ENCODE measurements at places on chromosomes 7 and 10.

DNA sequence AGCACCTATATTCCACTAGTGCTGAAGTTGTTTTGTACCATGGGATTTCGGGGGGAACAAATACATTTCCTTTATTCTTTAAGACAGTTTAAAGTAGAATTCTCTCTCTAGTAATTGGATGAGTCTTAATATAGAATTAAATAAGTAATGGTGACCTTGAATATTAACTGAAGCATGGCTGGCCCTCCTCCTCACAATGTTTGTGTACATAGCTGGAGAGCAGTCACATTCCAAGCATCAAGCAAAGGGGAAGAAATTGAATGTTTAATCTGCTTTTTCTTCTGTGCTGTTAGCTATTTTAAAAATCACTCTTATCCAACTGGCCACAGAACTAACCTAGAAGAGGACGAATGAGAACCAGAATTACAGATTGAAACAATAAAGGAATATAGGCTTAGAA is 906.9 kb downstream of the CCSER2 start:
- DNase-seq = no peak

DNA sequence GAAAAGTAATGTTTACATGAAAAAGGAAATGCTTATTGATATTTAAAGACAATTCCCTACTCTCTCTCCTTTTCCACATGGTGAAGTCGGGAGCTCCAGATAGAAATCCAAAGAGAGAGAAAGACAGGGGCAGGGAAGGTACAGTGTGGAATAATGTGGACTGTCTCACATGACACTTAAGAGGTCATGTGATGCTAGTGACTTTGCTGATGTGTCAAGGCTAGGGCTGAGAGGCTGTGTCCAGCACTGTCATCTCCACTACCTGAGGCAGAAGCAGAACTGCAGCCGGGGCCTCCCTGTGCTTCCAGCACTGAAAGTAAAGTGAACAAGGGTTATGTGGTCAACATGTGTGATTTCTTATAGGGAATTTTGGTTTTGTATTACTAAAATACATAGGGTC is 26.0 kb downstream of the NRG3 start:
- no peak for DNase-seq

DNA sequence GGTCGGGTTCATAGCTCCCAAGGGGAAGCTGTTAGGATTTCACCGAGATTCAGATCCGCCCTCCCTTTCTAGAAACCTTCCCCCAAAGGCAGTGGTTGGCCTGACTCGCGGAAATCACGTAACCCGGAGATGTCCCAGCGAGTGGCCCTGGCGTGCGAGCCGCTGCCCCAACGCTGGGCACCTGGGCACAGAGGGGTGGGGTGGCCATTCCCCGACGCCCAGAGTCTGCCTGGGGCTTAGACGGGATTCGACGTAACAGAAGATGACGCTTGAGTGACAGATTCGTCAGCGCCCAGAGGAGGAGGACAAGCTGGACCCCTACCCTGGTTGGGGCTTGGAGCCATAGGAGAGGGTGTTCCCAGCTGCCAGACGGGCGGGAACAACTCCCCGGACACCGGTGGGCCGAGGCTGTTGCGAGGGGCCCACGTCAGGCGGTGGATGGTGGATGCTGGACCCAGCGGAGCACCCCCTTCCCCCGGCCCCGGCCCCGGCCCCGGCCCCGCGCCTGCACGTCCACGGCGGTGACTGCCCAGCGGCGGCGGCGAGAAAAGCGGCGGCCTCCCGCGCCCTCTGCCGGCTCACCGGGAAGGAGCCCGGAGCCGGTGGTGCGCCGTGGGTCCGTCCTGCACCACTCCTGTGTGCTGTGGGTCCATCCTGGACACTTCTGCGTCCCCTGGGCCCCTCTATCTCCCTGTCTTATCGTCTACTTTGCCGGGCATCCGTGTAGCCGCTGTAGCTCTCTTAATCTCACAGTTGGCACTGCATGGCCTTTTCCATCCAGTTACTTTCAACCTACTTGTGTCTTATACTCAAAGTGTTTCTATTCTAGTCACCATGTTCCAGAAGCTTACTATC is 35.4 kb upstream of the KNDC1 start:
- peak; percentile 72 for DNase-seq

GRCh38 chr7:33243319-33243881 is 114.0 kb downstream of the BBS9 start:
- DNase-seq = peak; percentile 36

DNA sequence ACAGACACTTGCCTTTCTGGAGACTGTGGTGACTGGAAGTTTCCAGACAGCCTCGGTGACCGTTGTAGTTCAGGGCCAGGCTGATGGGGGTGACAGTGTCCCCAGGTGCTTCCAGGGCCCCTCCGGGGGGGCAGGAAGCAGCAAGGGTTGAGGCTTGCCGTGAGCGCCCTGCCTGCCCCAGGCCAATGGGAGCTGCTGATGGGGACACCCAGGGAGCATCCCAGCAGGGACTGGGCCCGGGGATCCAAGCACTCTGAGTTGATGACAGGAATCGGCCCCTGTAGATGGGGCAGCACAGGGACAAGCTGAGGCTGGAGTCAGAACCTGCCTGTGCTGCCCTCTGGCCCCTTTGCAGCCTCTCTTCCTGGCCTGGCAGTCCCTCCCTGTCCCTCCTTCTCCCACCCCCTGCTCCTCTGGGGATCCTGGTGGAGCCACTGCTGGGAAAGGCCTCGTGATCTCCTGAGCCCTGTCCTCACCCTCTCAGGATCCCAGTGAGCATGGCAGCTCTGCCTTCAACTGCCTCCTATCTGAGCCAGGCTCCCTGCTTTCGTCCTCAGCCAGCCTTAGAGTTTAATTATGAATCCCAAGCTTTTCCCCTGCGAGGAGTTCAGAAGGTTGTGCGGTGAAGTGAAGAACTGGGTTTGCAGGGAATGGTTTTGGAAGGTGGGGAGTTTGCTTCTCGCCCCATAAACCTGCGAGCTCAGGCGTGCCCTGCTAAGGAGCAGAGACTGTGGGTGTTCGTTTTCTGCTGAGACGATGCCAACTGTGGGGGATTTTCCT is 84.7 kb downstream of the ADCY1 start:
- DNase-seq = no peak

GRCh38 chr10:18214691-18215563 is 74.7 kb downstream of the CACNB2 start:
- DNase-seq = peak; percentile 34
